ENCODE measurements at places on chromosomes 7 and 10.

- DNase-seq: peak; percentile 41
These were observed 15.9 kb downstream of the GPRIN2 start for GRCh38 chr10:46540412-46541016.

DNA sequence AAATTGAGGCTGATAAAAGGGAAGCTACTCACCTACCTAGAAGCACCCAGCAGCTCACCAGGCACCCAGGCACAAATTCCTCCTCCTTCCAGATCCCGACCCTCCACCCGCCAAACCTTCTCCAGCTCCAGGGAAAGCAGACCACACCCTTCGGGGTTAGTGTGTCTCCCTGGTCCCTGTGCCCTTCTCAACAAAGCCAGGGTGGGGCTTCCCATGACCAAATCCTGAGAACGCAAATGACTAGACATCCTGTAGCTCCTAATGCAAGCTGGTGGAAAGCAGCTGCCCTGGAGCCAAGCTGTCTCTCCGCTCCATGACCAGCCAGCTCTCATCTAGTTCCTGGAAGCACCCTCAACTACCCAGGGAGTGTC, 4.4 kb downstream of the TBX20 start:
- DNase-seq: no peak

DNA sequence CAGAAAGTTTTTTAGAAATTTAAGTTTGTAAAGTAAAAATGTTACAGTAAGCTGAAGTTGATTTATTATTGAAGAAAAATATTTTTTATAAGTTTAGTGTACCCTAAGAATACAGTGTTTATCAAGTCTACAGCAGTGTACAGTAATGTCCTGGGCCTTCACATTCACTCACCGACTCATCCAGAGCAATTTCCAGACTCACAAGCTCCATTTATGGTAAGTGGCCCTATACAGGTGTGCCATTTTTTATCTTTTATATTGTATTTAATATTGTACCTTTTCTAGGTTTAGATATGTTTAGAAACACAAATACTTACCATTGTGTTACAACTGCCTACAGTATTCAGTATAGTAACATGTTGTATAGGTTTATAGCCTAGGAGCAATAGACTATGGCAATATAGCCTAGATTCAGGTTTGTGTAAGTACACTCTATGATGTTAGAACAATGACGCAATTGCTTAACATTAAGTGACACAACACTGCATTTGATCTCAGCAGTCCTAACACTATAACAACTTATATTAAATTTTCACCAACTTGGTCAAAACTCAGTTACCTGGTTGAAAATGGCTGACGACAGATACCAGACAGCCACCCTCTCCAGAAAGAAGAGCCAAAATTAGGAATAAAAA, 45.7 kb downstream of the HIBADH start:
- no peak for DNase-seq

DNA sequence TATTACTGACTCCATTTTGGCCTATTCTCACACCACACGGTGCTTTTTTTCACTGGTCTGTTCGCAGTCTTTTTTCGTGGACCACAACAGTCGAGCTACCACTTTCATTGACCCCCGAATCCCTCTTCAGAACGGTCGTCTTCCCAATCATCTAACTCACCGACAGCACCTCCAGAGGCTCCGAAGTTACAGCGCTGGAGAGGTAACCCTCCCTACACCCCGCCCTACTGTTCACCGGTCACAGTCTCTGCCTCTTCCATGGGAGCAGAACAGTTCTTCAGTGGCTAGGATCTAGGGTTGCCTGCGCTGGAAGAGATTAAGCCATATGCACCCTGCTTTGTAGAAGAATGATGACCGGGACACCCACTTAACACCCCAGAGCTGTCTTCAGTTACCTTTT, 103.4 kb upstream of the STK17A start:
- no peak for DNase-seq

DNA sequence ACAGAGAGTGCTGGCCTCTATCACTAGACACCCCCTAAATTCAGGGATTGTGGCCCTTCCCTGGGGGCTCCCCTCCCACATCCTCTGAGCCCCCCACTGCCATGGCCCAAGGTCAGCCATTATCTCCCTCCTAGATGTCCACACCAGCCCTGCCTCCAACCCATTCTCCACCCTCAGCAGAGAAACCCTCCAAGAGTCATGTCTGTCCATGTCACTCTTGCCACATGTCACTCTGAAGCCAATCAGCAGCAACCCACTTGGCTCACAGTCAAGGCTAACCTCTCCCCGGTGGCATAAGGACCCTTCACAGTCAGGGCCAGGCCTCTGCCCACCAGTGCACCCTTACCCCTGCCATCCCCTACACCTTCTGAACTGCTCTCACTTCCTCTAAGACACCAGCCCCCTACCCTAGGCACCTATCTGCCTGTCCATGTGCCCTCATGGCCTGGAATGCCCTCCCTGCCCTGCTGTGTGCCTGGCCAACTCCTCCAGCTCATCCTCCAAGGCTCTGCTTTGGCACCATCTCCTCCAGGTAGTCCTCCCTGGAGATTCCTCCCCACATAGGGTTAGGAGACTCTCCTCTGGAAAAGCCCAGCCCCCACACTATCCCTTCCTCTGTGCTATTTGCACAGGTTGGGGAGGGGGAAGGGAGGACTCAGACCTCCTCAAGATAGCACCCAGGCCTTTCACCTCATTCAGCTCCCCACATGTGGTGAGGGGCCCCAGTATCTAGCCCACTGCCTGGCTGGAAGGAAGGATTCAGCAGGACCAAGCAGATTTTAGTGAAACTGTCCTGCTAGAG, 83.7 kb downstream of the GRID1 start:
- peak; percentile 33 for DNase-seq

GRCh38 chr7:5795752-5796475, 14.5 kb upstream of the RNF216 start:
- DNase-seq: no peak

DNA sequence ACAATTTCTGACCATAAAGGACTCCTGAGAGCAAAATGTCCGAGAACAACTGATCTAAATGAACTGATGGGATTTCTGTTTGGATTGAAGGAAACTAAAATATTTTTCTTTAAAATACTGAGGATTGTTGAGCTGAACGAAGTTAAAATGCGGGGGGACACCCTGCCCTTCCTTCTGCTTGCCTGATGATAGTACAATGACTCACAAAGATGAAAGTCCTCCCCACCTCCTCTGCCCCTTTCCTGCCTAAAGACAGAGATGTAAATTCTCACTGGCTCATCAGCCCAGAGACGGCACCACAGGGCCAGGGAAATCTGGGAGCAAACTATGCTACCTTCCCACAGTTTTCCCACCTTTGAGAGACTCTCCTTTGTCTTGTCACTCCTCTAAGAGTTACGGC, 180.6 kb downstream of the PHTF2 start:
- DNase-seq: no peak

DNA sequence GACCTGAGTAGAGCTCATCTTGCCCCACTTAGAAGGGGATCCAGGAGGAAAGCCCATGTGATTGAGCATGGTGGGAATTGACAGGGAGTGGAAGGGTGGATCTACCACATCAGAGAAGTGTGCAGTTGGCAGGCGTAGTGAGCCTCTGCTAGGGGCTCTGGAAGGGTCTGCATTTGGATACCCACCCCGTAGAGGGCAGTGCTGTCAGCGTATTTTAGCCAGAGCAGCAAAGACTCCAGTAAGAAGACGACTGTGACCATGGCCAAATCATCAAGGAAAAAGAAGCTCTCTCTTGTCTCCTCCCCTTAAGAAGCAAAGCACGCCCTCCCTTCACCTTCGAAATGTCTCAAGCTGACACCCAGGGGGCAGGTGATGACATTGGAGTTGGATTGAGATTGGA, 68.8 kb upstream of the INHBA start:
- no peak for DNase-seq

All from suprapubic skin (tissue), 4 donors.